Mucosa of gallbladder (tissue), 1 donor: ENCODE measurements at places on chromosomes 1 and 21.

- DNase-seq: no peak
Measured at GRCh38 chr1:22489278-22489677, 37.6 kb downstream of the ZBTB40 start.

- DNase-seq: no peak
Measured at GRCh38 chr1:112533029-112533428, 24.3 kb downstream of the WNT2B start.

DNA sequence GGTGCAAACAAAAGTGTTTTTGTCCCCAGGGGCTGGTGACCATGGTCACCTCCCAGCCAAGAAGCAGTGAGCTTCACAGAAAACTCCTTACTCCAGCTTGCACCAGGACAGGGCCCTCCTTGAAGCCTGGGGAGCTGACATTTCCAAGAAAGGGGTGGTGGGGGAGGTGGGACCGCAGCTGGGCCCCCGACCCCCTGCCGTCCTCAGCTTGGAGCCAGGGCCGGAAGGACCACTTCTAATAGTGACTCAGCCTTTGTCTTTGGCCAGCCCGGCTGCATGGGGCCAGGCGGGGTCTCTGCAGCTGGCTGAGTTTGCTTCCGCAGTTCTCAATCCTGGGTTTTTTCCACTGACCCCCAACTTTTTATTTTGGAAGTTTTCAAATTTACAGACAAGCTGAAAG lies 136.5 kb upstream of the POU3F1 start:
- no peak for DNase-seq

- no peak for DNase-seq
Measured at GRCh38 chr1:119266858-119267257, 101.7 kb upstream of the HAO2 start.

- no peak for DNase-seq
Measured at GRCh38 chr1:114367810-114368209, 143.2 kb downstream of the TRIM33 start.

- no peak for DNase-seq
Measured at GRCh38 chr1:248821641-248822040, 4.1 kb downstream of the SH3BP5L start.

- no peak for DNase-seq
Measured at GRCh38 chr1:236560213-236560771, 36.5 kb downstream of the LGALS8 start.

DNA sequence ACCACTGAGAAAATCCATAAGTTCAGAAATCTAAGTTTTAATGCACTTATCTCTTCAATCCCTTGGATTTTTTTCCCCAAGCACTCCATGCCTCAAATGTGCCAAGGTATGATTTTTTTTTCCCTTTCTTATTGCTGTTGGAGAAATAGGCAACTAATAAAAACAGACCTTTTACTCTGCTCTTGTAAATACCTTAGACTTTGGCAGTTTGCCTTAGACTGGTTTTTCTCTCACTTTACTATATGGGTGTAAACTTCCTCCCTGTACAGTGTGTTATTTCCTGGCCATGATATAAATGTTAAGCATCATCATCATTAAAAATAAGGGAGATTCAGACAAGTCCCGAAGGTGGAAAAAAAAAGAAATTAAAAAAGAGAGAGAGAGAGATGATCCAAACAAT lies 65.7 kb downstream of the LRRC8C start:
- DNase-seq: no peak

DNA sequence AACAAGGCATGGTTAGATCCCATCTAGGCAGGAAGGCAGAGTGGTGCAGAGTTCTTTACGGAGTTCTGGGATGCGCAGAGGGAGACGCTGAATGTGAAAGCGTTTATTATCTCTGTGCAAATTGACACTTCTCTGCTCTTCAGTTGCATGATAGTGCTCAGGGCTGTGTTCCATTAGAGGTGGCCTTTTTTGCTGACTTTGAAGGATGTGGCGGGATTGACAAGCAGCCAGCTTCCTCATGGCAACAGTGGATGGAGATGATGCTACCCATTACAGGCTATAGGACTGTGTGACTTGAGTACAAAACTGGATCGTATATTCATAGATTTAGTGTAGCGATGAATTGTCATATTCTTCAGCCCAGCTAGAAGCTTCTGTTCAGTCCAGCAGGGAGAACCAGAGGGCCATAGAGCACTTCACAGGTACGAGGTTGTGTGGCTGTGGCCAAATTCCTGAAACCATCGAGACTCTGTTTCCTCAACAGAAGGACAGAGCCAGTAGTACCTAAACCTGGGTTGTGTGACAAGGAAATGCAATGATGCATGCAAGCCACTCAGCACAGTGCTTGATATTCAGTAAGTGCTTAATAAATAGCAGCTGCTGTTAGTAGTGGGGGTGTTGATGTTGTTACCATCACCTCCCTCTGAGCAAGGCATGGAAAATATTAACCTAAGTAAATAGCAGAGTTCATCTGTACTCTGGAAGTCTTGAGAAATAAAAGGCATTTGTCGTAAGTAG lies 430.0 kb upstream of the KAZN start:
- DNase-seq: no peak

DNA sequence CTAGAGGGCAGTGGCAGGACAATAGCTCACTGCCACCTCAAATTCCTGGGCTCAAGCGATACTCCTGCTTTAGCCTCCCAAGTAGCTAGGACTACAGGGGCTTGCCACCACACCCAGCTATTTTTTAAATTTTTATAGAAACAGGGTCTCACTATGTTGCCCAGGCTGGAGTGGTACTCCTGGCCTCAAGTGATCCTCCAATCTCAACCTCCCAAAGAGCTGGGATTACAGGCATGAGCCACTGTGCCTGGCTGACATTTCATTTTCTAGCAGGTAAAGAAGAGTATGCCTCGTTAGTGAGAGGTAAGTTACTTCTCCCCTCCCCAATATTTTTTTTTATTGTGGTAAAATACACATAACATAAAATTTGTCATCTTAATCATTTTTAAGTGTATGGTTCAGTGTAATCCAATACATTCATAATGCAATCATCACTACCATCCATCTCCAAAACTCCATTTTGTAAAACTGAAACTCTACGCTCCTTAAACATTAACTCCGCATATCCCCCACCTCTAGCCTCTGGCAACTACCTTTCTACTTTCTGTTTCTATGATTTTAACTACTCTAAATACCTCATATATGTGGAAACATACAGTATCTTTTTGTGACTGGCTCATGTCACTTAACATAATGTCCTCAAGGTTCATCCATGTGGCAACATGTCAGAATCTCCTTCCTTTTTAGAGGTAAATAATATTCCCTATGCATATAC lies 22.4 kb downstream of the ZZZ3 start:
- DNase-seq: no peak

- peak; percentile 52 for DNase-seq
Measured at GRCh38 chr1:34166625-34167361, 1.8 kb upstream of the CSMD2 start.

GRCh38 chr1:17293681-17294425 lies 14.1 kb upstream of the PADI4 start:
- no peak for DNase-seq

DNA sequence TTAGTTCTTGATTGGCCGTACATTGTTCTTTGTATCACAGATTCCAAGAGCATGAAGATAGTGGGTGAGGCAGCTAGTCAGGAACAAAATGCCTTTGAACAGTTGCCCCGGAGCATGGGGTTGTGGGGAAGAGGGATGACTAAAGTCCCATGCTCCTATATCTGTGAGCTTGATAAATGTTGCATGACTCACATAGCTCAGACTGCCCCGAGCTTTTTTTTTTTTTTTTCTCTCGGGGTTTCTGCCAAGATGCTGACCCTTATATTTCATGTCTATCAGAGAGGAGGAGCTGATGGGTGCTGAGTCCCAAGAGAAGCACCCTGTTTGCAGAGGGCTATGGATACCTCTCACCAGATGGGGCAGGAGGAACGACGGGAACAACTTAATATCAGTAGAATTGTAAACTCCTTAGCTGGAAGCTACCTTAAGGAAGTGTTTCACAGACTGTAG lies 40.6 kb downstream of the SRRM1 start:
- DNase-seq: peak; percentile 69
